ENCODE measurements at places on chromosomes 3 and 15. TPM values are rescaled to one million over a fixed set of nuclear protein-coding genes. Genes with fewer than 3 reads are reported as not detected.

The CTDSPL2 gene
- total RNA-seq = 16.0 TPM

The ZBBX gene
- total RNA-seq = not detected

The CHRNA7 gene
- total RNA-seq = 1.2 TPM

The TRPM1 gene
- total RNA-seq = not detected

The PRR23E gene
- not detected for total RNA-seq

The TJP1 gene
- total RNA-seq = 111 TPM

The TLR9 gene
- 0.38 TPM for total RNA-seq

The GOLGA8J gene
- total RNA-seq = 0.16 TPM

The ANKRD63 gene
- total RNA-seq = 0.92 TPM

The LYZL4 gene
- not detected for total RNA-seq

The NPAP1 gene
- not detected for total RNA-seq

The ATP13A5 gene
- total RNA-seq = not detected

The TFRC gene
- total RNA-seq = 91.8 TPM

The POTEB2 gene
- not detected for total RNA-seq

The PLA2G4B gene
- 5.8 TPM for total RNA-seq

The DIS3L gene
- total RNA-seq = 40.3 TPM

The COPS2 gene
- 77.0 TPM for total RNA-seq

The FOXL2NB gene
- not detected for total RNA-seq

The GPR27 gene
- total RNA-seq = 3.7 TPM

The CDHR4 gene
- total RNA-seq = not detected

The C2CD4A gene
- not detected for total RNA-seq

The SLC12A1 gene
- total RNA-seq = not detected

The A4GNT gene
- total RNA-seq = not detected

The PCOLCE2 gene
- total RNA-seq = 64.1 TPM

The HERC2 gene
- 39.0 TPM for total RNA-seq

The SEMA3G gene
- 12.3 TPM for total RNA-seq

The BNC1 gene
- total RNA-seq = 0.19 TPM

The SPATA12 gene
- total RNA-seq = not detected

The GOLGA8T gene
- total RNA-seq = 0.65 TPM

The GOLGA6D gene
- total RNA-seq = not detected

The GREM1 gene
- total RNA-seq = not detected

The SLC24A5 gene
- not detected for total RNA-seq

The ACKR4 gene
- 2.8 TPM for total RNA-seq

The DISP2 gene
- 3.9 TPM for total RNA-seq

The NMNAT3 gene
- 11.0 TPM for total RNA-seq

The TM4SF1 gene
- total RNA-seq = 124 TPM

The CHCHD6 gene
- total RNA-seq = 11.7 TPM

The CX3CR1 gene
- 2.1 TPM for total RNA-seq

The GPR160 gene
- 1.2 TPM for total RNA-seq

The TTLL13 gene
- not detected for total RNA-seq

The C2CD4B gene
- total RNA-seq = 2.5 TPM

The IQCH gene
- 0.51 TPM for total RNA-seq

The LDHAL6B gene
- total RNA-seq = not detected

The EEF1AKMT4 gene
- 1.7 TPM for total RNA-seq
